ENCODE measurements at places on chromosomes 16 and 17.

DNA sequence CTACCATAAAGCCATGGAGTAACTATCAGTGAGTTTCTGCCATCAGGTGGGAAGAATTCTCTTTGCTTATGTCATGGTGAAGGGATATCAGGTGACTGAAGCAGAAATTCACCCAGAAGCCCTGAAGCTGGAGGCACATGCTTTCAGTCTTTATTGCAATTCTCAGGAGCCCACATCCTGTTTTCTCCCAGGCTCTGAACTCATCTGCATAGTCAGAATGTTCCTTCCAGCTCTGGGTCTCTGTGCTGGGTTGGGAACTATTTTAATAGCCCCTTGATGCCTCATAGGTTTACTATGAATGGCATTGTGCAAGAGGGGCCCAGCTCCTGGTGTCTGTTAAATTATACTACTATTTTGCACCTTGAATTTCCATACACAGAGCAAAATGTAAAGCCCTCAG, 198.4 kb upstream of the SOX9 start:
- no peak for DNase-seq

- no peak for DNase-seq
Observed at GRCh38 chr17:58079300-58080033, 3.8 kb upstream of the DYNLL2 start.

- DNase-seq = no peak
Observed at GRCh38 chr17:45143094-45143670, 5.1 kb upstream of the HEXIM1 start.

GRCh38 chr16:29306943-29307597, 99.4 kb downstream of the NPIPB11 start:
- DNase-seq = no peak

DNA sequence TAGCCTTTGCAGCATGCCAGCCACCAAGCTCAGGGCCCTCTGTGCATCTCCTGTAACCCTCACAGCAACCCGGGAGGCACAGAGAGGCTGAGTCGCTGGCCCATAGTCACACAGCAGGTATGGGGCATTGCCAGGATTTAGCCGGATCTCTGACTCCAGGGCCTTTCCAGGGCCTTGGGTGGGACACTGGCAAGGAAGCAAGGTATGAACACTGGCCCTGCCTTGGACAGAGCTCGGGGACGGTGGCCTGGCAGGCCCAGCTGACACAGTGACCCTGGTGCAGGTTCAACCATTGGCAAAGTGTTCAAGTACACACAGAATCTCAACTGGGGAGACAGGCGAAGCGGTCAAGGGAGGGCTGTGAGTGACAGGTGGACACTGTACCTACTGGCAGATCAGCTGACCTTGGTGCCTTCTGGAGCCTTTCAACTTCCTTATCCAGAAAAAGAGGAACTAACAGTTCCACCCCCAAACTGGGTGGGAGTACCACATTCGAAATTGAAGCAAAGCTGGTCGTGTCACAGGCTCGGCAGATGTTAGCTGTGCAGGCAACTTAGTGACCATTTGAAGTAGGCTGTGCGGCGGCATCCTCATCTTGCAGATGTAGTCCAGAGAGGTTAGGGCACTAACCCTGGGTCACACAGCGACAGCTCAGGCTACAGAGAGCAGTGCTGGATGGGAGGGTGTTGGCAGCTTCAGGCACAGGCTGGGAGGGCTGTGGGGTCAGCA, 287.4 kb downstream of the SEC14L1 start:
- no peak for DNase-seq

GRCh38 chr17:67441896-67442219, 64.8 kb downstream of the PITPNC1 start:
- no peak for DNase-seq

DNA sequence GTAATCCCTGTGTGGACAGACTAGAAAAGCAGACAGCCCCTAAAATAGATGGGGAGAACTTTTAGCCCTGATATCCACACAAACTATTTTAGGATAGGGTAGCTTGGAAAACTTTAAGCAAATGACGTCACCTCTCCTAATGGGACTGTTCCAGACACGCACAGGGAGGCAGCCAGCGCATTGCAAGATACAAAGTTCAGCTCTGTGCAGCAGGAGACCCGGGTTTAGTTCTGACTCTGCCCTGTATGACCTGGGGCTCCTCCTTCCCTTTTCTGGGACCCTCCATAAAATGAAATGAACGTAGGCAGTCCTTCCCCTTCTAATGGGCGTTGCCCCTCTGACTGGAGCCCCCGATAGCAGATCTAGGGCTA, 6.3 kb downstream of the ZNF689 start:
- DNase-seq = no peak

DNA sequence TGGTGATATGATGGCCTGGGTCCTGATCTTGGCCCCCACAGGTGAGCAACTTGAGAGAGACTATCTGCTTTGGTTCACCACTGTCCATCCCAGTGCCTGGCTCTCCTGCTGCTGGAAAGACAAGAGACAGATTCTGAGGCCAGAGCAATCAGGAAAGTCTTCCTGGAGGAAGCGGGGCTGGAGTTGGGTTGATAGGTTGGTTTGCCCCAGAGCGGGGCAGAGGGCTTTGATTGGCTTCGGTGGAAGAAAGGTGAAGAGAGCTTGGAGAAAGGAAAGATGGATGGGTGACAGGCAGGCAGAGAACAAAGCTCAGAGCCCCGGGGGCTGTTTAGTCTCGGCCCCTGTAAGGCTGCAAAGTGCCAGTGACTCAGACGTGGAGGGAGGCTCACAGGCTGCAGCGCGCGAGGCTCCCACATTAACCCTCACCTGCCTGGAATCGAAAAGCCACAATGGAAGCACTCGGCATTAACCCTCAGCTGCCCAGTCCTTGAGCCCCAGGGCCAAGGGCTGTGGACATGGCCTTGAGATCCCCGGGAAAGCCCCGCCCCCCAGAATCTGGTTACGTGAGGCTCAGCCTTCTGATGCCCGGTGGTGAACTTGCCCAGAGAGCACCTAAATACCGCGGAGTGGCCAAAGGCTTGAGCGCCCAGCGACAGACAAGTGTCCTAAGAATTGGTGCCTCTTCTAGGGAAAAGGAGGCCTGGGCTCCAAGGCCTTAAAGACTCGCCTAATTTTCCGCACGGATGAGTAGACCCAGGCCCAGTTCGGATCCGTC, 996 bp upstream of the CPNE2 start:
- no peak for DNase-seq

DNA sequence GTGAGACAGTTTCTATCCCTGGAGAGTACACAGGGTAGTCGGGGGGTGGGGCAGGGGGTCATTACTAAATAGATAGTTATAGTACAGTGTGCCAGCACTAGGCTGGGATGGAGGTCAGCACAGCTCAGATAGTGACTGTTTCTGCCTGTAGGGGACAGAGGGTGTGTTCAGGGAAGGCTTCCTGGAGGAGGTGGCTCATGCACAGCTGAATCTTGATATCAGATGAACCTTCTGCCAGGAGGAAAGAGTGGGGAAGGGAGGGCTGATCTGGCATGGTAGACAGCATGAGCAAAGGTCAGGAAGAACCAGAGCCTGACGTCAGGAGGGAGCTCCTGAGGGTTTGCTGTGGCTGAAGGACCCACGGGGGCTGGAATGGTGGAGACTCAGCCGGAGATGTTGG, 56.6 kb downstream of the OR1D5 start:
- no peak for DNase-seq

GRCh38 chr16:47069313-47069712, 74.4 kb downstream of the NETO2 start:
- no peak for DNase-seq

GRCh38 chr17:15260376-15261257, 4.5 kb downstream of the PMP22 start:
- peak; percentile 84 for DNase-seq

GRCh38 chr17:44293509-44294226, 14.7 kb upstream of the RUNDC3A start:
- no peak for DNase-seq

DNA sequence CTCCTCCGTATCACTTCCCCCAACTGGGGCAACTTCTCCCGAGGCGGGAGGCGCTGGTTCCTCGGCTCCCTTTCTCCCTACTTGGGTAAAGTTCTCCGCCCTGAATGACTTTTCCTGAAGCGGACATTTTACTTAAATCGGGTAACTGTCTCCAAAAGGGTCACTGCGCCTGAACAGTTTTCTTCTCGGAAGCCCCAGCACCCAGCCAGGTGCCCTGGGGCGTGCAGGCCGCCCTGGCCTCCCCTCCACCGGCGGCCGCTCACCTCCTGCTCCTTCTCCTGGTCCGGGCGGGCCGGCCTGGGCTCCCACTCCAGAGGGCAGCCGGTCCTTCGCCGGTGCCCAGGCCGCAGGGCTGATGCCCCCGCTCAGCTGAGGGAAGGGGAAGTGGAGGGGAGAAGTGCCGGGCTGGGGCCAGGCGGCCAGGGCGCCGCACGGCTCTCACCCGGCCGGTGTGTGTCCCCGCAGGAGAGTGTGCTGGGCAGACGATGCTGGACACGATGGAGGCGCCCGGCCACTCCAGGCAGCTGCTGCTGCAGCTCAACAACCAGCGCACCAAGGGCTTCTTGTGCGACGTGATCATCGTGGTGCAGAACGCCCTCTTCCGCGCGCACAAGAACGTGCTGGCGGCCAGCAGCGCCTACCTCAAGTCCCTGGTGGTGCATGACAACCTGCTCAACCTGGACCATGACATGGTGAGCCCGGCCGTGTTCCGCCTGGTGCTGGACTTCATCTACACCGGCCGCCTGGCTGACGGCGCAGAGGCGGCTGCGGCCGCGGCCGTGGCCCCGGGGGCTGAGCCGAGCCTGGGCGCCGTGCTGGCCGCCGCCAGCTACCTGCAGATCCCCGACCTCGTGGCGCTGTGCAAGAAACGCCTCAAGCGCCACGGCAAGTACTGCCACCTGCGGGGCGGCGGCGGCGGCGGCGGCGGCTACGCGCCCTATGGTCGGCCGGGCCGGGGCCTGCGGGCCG, 1.6 kb downstream of the HIC1 start:
- no peak for DNase-seq

DNA sequence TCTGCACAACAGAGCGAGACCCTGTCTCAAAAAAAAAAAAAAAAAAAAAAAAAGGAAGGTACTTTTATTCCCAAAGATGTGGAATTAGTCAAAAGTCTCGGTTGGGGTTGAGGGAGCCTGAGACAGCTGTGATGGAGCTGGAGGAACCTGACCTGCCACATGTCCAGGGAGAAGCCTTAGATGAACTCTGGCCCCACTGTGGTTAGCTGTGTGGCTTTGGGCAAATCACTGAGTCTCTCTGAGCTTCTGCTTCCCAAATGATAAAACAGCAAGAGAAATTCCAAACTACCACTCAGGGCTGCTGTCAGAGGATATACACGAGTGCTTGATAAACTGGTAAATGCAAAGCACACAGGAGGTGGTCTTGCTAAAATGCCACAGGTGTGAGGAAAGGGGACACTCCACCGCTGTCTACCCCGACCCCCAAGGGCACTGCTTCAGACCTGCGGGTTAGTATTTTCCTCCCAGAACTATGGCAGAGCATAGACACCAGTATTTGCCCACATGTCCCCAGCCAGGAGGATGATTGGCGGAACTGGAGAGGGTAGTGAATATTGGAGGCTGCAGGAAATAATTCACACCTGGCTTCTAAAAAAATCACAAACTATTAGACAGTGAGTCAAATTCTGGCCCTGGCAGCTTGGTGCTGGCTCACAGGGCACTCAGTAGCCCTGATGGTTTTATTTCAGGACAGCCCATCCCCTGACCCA, 14.7 kb downstream of the DRC3 start:
- no peak for DNase-seq

DNA sequence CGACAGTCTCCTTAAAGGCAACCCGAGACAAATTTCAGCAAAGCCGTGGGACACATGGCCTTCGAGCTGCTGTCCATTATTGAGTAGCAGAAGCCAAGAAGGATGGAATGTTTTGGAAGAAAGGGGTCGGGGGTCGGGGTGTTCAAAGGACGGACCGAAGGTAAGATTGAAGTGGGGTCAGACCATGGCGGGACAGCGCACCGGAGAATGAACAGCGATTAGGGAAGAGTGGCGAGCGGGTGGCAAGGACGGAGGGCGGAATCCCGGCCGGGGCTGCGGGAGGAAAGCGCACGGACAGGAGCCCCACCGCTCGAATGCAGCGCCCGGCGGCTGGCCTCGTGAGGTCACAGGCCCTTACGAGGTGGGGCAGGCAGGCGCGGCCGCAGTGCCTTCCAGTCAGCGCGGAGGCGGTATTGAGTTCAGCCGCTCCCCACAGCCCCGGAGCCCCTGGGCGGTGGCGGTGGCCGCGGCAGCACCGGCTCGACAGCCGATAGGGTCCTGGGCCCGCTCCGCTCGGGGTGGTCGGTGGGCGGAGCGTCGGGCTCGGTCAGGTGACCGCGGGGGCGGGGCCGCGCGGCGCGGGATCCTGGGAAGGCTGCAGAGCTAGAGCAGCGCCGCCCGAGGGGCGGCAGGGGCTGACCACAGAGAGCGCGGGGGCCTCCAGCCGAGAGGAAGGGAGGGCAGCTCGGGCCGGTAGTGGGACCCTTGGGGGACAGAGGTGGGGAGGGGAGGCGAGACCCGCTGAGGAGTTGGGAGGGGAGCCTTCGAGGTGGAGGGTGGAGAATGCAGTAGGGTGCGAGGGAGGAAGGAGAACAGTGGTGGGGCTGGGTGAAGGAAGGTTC, at the start of gene EFCAB13:
Gene EFCAB13 (plus strand): TSS at position 574 of the 842 bp plus-strand sequence. CDS start 4,399 bp downstream, outside the sequence.
- DNase-seq = peak; percentile 91

- DNase-seq = no peak
Observed at GRCh38 chr17:74892974-74893911, at the start of gene FADS6. Gene FADS6, minus strand, starts transcription at chr17:74893633. Its CDS starts 38 bp downstream, at chr17:74893595.

GRCh38 chr17:4940555-4941318, 669 bp downstream of the RNF167 start:
- no peak for DNase-seq

- no peak for DNase-seq
Observed at GRCh38 chr17:63041722-63042121, 75.7 kb downstream of the TANC2 start.

GRCh38 chr16:54051821-54052220, 234.8 kb downstream of the IRX3 start:
- no peak for DNase-seq

- DNase-seq = no peak
Observed at GRCh38 chr17:1398931-1399678, 917 bp downstream of the YWHAE start.

GRCh38 chr16:21563676-21564075, 35.7 kb upstream of the METTL9 start:
- DNase-seq = no peak

DNA sequence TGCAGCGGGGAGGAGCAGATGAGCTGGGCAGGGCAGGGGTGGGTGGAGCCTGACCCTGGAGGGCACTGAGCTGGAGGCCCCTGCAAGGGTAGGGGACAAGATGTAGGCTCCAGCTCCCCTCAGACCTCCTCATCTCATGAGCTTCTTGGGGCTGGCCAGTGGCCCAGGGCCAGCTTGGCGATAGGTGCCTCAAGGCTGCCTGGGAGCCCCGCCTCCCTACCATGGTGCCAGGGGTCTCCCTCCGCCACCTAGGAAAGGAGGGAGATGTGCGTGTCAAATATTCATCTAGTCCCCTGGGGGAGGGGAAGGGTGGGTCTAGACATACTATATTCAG, 3.9 kb downstream of the HIRIP3 start:
- no peak for DNase-seq

GRCh38 chr17:40346765-40347158, 17.8 kb downstream of the GJD3 start:
- DNase-seq = no peak

GRCh38 chr16:530111-530817, 2.8 kb downstream of the CAPN15 start:
- no peak for DNase-seq

GRCh38 chr17:17419166-17419565, 57.6 kb upstream of the MED9 start:
- DNase-seq = no peak

GRCh38 chr17:57880086-57880456, 30.2 kb upstream of the MRPS23 start:
- DNase-seq = no peak

All from left kidney (tissue), 8 donors.